ENCODE measurements at places on chromosomes 16 and 17.

- no peak for DNase-seq
These were observed 109.1 kb upstream of the CDC42EP4 start for GRCh38 chr17:73420897-73421296.

DNA sequence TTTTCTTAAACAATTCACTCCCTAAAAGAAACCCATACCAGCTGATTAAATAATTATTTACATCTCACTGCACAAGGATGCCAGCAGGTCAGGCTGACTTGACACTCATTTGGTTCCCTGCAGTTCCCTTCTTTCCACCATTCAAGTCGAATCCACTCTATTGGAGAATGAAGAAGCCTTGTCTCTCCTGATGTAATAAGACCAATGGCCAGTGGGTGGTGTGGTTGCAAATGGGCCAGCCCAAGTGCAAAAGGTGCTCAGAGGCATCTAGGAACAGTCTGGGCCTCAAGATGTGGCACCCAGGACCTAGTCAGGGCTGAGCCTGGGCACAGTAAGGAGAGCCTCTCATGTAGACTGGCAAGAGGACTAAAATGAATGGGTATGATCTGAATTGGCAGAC is 9.3 kb downstream of the C16orf78 start:
- no peak for DNase-seq

DNA sequence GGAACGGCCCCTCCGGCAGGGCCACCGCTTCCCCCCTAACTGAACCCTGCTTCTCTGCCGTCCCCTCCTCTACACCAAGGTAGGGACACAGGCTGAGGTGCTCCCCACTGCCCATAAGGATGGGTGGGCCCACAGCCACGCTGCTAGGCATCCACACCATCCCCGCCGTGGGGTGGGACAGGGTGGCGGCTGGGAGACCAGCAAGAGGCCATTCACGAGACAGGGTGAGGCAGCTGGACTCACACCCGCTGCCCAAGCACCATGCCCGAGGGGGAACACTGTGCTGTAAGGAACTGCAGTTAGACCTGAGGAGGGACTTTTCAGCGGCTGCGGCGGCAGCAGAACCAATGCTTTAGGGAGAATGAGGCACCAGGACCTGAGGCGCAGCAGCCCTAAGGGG is 47.5 kb upstream of the RRN3 start:
- DNase-seq = no peak

DNA sequence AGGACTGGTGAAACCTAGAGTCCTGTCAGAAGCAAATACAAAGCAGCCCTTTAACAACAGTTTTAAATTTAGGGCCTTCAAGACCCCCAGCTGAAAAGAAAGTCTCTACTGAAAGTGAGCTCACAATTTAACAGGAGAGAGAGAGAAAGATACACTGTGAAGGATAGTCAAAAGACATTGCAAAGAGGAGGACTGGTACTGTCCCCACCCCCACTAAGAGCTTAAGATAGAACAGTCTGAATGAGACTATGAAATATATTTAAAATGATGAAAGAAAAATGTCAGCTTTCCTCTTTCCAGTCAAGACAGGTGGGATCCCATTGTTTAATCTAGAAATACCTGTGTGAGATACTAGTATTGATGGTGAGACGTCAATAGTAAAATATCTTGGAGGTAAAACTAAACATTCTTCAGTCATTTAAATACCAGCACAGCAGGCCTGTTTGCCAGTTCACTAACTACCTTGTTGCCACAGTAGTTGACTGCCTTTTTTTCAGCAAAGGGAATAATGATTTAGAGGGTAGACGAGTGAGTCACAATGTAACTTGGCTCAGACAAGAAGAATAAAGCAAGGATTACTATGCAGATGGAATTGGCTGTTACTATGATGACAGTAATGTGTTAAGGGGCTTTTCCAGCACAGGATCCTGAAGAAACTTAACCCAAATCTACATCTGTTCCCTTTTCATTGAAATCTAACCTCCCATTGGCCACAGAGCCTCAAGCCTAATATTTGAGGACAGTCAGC is 47.2 kb upstream of the RASL10B start:
- DNase-seq = no peak

DNA sequence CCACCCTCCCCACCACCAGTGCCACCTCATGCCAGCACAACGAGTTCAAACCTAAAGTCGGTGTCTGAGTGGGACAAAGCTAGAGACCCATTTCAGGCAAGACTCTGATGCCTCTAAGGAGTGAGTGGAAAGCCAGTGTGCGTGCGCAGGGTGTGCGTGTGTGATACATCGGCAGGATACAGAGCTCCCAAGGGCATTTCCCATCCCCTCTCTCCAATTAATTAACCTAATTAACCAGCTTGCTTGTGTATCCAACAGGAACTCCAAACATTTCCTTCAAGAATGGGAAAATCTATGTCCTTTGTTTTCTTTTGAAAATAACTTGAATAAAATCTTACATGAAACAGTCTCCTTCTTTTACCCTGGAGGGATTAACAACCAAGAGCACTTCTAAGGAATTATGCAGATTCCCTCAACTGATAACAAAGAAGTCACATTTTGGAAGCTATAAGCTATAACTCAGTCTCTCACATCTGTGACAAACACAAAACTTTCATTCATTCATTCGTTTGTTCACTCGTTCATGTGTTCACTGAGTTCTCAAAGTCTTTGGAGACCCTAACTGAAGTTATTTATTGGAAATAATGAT is 9.9 kb downstream of the ATPAF2 start:
- DNase-seq = no peak

DNA sequence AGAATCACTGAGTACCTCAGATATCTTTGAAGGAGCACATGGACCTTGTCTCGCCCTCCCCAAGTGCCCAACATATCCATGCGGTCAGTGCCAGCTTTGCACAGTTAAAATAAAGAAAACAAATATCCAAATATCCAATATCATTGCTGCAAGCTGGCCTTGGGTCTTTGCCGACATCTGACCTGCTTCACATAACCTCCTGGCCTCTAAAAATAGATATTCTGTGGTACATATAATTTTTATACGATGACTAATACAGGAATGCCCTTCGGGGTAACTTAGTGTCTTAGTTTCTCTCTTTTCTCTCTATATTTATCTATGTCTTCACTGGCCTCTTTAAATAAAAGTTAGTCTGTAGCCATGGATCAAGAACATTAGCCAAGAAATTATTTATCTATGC is 67.8 kb downstream of the MAF start:
- no peak for DNase-seq

DNA sequence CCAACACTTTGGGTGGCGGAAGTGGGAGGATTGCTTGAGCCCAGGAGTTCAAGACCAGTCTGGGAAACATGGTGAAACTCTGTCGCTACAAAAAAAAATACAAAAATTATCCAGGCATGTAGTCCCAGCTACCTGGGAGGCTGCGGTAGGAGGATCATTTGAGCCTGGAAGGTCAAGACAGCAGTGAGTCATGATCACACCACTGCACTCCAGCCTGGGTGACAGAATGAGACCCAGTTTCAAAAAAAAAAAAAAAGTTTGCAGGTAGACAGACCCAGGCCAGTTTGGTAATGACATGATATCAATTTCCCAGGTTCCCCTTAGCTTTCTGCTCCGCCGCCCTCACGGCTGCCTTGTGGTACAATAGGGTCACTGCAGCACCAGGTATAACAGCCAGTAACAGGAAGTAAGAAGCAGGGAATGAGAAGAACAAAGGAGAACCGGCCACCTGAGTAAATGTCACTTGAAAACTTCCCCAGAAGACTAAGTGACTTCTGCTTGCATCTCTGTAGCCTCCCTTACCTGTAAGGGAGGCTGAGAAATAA is 201.2 kb upstream of the HSBP1 start:
- DNase-seq = no peak

- DNase-seq = no peak
These were observed 7.7 kb downstream of the GINS3 start for GRCh38 chr16:58399718-58400633.

GRCh38 chr17:13690806-13691205 is 89.1 kb upstream of the HS3ST3A1 start:
- DNase-seq = no peak

DNA sequence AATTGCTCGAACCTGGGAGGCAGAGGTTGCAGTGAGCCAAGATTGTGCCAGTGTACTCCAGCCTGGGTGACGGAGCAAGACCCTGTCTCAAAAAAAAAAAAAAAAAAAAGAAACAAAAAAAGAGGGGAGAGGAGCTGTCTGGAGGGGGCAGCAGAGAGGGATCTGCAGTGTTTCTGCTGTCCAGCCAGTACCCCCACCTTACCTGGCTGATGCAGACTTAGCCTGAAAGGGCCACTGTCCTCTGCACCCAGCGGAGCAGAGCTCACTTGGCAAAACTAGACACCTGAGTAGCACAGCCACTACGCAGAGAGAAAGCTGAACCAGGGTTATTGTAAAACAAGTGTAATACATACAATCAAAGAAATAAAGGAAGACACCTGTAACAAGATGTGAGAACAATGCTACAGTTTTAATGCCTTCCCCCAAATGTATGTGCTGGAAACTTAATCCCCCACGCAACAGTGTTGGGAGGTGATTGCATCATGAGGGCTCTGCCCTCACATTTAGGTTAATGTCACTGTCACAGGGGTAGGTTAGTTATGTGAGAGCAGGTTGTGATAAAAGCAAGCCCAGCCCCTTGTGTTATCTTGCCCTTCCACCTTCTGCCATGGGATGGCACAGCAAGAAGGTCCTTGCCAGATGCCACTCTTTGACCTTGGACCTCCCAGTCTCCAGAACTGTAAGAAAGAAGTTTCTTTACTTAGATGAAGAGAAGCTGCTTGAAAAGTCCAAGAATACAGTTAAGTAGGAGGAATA is 211.2 kb downstream of the RPTOR start:
- no peak for DNase-seq

- no peak for DNase-seq
These were observed 37.7 kb downstream of the DUSP14 start for GRCh38 chr17:37527249-37527851.

DNA sequence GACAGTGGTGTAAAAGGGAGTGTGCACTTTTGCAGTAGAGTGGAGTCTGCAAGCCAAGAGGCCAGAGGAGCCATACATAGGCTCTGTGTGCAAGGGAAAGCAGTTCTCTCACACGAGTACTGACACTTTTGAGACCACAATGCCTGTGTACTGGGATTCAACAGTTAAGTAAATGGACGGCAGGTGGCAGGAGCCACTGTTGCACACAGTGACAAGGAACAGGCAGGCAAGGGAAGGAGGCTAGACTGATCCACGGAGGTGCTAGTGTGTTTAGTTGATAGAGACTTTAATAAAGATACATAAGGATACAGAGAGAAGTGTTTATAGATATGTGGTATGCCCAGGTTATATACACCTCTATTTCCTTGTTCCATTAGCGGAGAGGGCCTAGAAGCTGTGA is 67.0 kb downstream of the MPRIP start:
- no peak for DNase-seq

DNA sequence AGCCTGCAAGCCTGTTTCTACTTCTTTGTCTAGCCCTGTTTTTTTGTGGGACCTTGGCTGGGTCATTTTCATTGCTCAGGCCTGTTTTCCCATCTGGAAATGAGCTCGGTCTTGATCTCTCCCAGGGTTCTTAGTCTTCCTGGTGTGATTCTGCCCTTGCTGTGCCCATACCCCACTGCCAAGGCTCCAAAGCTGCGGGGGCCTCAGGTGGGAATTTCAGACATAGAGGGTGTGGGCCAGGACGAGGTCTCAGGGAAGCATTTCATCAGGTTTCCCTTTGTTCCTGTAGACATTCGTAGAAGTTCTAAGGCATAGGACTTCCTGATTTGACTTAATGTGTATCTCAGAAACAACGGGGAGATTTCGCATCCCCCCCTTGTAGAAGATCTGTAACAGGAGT is 5.8 kb downstream of the MPRIP start:
- no peak for DNase-seq

GRCh38 chr17:70011750-70012149 is 63.3 kb upstream of the KCNJ16 start:
- DNase-seq = no peak

DNA sequence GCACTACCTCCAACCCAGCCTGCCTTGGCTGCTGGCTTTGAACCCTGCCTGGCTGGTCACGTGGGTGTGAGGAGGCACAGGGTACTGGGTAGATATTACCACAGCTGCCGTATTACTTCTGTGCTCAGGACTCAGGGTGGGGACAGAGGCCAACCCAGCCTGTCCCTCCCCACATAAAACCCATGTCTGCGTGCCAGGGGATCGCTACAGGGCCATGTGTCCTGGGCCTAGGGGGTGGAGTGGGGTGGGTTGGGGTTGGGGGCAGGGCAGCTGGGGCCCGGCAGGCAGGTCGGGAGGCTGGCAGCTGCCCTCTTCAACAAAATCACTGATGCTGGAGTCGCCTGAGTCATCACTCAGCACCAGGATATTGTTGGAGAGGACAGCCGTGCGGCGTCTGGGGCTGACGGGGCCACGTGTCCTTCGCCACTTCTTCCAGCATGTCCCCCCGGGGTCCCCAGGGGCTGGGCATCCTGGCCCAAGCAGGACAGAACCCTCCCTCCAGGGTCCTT is 39.7 kb upstream of the PVALEF start:
- DNase-seq = no peak

DNA sequence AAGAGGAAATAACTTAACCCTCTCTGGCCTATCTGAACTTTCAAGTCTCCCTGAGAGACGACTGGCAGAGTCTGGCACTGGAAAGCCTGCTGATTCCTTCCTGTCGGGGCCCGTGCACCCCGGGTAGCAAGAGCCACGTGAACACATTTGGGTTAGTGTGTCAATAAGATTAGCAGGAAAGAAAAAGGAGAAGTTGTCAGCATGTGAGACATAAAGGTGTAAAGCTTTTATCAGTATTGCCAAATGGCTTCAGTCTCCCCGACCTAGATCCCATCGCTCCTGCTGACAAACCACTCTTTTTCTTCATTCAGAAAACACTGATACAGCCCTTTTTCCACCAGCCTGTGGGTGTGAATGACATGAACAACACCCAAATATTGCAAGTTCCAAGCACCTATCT is 74.4 kb downstream of the CCT6B start:
- DNase-seq = no peak

GRCh38 chr16:17469011-17469740 is 1.6 kb downstream of the XYLT1 start:
- DNase-seq = no peak

DNA sequence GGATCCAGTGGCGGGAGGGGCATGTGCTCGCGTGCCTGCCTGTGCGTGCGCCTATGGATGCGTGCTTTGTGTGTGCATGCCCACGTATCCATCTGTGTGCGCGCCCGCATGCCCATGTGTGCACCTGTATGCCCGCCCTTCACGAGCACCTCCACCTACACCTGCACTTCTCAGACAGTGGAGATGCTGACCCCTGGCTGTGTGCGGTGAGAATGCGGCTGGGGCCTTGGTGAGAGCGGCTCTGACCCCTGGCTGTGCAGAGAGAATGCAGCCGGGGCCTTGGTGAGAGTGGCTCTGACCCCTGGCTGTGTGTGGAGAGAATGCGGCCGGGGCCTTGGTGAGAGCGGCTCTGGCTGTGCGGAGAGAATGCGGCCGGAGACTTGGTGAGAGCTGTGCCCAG is 33.9 kb downstream of the AXIN1 start:
- no peak for DNase-seq
